ENCODE measurements at places on chromosomes 2 and 18. TPM values are rescaled to one million over a fixed set of nuclear protein-coding genes. Genes with fewer than 3 reads are reported as not detected.

The CRACDL gene
- total RNA-seq: 13.3 TPM

The MALL gene
- total RNA-seq: 94.9 TPM

The ABCG8 gene
- not detected for total RNA-seq

The ZSWIM2 gene
- not detected for total RNA-seq

DNA sequence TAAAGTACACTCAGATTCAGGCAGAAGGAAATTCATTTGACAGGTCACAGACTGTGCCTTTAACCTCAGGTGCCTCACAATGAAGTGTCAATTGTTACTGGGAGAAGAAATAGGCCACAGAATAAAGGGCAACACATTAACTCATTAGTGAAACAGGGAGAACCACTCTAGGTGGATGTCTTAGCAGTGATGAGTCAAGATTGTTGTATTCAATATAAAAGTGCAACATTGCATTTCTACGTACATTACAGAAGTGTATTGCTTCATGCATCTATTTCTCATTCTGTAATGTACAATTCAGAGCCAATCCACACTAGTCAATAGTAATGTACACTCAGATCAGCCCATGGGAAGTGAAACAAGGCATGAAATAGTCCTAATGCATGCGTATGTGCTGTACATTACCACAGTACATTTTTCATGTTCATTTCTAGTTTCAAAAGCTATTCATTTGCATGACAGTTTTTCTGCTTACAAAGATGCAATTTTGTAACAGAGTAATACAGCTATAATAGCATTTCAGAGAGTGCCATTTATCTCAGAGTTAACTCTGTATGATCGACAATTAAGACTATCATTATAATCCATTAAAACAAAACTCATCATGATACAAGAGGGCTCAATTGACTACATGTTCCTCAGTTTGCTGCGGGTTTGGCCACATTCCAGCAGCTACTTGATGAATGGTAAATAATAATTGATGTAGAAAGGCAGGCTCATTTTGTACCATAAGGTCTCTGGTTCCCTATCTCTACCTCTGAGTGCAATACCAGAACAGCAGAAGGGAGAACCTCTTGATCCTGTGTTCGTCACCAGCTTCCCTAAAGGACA lies 12.2 kb upstream of the ARL5A start:
- DNase-seq: no peak

DNA sequence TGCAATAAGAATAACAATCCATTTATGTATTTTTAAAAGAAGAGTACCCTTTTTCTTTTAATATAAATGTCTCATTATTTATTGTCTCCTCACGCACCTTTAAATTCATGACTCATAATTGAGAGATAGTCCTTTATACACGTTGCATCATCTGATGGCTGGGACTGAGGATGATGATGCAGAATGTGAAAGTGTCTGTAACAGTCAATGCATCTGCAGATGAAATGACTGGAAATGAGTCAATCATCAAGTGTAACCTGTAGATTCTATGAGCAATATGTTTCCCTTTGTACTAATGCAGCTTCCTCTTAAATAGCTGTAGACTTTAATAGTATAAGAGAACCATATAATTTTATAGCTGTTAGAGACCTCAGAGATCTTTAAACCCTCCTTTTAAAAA lies 26.1 kb upstream of the SYT4 start:
- no peak for DNase-seq

GRCh38 chr18:79577451-79578395 lies 101.9 kb upstream of the CTDP1 start:
- no peak for DNase-seq

GRCh38 chr2:18084376-18084775 lies 205.9 kb downstream of the KCNS3 start:
- DNase-seq: no peak
